ENCODE measurements at places on chromosomes 3 and 15.
A peak's percentile ranks its signal among the peaks of the same experiment; 100 is the strongest.

GRCh38 chr3:176839466-176839865 lies 357.8 kb downstream of the TBL1XR1 start:
- no peak for DNase-seq

- DNase-seq, result no peak
Measured at GRCh38 chr3:123284399-123285010, 82.8 kb downstream of the SEC22A start.

DNA sequence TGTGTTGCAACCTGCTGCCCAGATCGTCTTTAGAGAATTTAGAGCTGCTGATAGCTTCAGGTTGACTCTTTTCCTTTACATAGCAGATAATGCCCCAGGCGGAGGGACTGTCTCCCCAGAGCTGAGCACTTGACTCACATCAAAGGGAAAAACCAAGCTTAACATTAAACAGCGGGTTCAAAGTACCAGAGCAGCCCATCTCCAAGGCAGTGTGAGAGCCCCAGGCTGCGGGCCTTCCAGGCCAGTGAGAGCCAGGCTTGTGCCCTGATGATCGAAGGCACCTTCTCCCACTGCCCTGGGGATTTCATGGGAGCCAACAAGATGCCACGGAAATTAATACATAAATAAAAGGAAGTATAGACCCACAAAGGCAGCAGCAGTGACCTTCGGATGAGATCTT lies 275.6 kb downstream of the XXYLT1 start:
- DNase-seq, result no peak

DNA sequence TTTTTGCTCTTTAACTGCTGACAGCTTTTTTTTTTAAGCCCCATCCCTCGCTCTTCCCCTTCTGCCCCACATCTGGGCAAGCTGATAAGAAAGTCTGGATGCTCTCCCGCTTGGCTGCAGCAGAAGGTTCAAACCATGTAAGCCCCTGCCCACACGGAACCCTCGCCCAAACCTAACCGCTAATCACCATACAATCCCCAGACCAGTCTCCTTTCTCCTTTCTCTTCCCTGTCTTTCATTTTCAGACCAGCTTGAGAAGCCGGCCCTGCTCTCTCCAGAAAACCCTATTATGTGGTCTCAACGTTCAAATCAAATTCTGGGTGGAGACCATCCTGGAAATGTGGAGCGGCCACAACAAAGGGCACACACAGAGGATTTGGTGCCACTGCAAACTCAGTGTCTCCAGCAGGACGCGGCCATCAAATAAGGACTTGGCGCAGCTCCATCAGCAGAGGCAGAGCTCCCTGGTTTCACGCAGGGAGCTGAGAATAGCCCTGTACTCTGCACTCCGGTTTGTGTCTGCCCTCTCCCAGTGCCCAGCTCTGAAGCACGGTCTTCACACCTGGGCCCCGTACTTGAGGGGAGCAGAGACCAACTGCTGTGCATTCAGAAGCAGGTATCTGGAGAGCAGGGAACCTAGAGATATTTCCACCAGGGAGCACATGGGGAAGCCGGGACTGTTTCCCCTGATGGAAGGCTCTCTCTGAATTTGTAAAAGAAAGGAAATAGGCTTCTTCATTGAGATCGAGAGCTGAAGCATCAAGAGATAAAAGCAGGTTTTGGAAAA lies 92.6 kb downstream of the XXYLT1 start:
- DNase-seq, result no peak

GRCh38 chr3:155442072-155442471 lies 148.6 kb upstream of the STRIT1 start:
- no peak for DNase-seq

- DNase-seq, result no peak
Measured at GRCh38 chr15:67506775-67507747, 13.9 kb upstream of the C15orf61 start.

GRCh38 chr3:174266476-174266875 lies 592.7 kb upstream of the NAALADL2 start:
- no peak for DNase-seq

DNA sequence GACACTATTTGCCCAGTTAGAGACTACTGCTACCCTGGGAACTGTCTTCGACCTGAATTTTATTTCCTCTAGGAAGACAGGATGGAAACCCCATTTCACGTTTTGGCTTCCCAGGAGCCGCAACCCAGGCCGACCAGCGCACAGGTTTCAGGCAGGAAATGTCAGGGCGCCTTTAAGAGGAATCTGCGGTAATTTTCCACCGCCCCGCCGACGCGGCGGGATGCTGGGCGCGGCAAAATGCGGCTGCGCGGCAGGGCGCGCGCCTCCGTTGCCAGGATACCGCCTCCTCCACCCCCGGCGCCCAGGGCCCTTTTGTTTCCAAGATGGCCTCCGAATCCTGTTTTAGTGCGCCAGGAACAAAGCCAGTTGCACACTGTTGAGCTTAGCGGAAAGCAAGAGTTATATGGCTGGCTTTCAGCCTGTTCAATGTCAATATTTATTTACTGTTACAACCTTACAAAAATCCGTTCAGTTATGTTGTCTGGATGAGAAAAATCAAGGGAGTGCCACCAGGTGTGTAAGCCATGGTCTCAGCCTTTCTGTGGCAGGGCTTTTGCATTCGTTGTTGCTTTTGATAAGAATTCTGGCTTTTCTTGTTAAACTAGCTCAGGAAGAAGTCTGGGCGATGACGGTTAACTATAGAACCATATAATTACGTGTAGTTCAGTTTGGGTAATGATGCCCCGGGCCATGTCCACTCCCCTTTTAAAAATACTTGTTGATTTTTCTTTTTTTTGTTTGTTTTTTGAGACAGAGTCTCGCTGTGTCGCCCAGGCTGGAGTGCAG lies 79.7 kb upstream of the CHD2 start:
- peak; percentile 96 for DNase-seq

GRCh38 chr3:129116482-129116946 lies 5.1 kb downstream of the RAB43 start:
- no peak for DNase-seq

DNA sequence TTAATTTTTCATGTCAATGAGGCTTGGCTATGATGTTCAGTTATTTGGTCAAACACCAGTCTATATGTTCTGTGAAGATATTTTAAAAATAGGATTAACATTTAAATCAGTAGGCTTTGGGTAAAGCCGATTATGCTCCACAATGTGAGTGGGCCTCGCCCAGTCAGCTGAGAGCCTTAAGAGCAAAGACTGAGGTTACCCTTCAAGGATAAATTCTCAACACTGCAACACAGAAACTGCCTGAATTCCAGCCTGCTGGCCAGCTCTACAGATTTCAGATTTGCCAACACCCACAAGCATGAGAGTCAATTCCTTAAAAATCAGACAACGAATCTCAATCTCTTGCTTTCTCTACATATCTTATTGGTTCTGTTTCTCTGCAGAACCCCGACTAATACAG lies 188.3 kb downstream of the PLCH1 start:
- DNase-seq, result no peak

DNA sequence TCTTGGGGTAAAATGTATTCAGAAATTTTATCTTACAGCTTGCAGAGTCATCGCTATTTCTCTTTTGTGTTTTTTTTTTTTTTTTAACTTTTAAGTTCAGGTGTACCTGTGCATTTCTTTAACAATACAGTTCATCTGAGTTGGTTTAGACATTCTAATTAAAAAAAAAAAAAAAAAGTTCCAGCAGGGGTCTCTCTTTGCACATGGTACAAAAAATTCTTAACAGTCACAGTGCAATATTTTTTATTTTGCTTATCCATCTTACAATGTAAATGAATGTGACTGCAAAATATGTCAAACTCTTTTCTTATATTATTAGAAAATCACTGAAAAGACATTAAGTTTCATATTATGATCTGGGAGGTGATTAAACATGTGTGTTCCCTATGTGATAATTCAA lies 47.5 kb upstream of the SLC9A9 start:
- no peak for DNase-seq

DNA sequence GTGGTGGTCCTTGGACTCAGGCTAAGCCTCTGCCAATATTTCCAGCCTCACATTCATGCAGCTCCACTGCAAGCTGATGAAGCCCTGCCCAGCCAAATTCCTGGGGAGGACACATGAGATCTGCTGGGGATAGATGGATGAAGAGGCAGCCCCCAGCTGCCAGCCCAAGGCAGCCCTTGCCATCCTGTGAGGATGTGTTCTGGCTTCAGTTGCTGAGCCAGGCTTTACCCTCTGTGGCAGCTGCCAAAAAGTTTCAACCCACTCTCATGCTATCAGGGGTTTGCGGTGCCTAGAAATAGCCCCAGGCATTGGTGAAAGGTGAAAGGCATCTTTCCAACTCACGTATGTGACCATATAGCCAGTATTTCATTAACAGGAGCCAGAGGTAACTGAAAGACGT lies 37.6 kb downstream of the C2CD4A start:
- DNase-seq, result no peak

DNA sequence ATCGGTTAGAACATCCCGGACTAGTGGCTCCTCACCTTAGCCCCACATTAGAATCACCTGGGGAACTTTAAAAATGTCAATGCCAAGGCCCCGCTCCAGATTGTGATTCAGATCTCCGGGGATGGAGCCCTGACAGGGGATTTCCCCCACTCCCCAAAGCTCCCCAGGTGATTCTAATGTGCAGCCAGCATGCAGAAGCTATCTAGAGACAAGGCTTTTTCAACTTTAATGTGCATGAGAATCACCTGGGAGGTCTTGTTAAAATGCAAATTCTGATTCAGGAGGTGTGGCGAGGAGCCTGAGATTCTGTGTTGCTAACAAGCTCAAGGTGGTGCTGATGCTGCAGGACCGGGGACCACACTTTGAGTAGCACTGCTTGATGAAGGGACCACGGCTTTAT lies 156.7 kb downstream of the RAB11A start:
- DNase-seq, result no peak

DNA sequence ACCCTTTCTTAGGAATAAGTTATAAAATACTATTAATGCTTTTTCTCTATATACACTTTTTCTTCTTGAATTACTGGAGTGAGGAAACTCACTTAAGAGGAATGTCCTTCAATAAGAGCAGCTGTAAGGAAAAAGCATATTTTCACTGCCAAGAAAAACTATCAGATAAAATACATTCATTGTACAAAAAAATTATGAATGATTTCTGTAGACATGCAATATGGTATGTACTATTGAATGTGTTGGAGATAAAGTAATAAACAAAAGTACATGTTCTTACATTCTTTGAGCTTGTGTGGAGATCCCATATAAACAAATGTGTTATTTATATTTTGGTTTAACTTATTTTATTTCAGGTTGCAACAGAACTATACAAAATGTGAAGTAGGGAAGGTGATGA lies 241.0 kb upstream of the ZNF717 start:
- DNase-seq, result no peak

GRCh38 chr15:51341366-51342226 lies at the start of gene GLDN:
GLDN (plus strand) TSS chr15:51341655; CDS start chr15:51341685, 30 bp downstream.
- peak; percentile 42 for DNase-seq

DNA sequence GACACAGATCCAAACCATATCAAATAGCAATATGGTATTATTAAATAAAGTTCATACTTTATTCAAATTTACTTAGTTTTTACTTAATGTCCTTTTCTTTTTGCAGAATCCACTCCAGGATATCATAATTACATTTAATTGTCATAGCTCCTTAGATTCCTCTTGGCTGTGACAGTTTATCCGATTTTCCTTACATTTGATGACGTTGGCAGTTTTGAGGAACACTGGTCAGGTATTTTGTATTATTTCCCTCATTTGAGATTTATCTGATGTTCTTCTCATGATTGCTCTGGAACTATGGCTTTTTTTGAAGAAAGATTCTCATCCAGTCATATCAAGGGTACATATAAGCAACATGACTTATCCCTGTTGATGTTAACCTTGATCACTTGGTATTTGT lies 198.3 kb upstream of the STAC start:
- no peak for DNase-seq

DNA sequence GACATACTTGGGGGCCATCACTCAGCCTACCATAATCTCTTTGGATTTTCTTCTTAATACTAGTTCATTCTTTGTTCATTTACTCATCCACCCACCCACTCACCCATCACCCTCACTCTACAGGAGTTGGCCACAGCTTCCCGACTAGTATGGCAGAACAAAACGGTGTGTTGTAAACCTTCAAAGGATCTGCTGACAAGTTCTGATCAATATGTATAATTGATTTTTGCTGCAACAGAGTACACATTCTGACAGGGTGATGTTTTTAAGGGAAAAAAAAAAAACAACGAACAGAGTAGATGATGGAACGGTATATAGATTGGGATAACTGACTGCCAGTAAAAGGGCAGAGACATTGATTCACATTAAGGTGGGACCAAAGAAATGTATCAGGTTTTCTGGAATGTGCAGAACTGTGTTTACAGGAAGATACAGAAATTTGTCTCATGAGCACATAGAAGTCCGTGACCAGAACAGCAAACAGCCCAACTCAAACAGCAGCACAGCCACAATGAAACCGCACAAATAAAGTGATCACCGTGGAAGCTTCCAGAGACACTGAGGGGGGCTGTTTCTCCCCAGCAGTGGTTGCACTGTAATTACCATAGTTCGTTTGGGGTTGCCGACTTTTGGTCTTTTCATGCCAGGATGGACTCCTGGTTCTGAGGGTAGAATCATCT lies 931.9 kb downstream of the FHIT start:
- DNase-seq, result no peak

- DNase-seq, result no peak
Measured at GRCh38 chr3:185519021-185519420, 20.2 kb upstream of the TMEM41A start.

DNA sequence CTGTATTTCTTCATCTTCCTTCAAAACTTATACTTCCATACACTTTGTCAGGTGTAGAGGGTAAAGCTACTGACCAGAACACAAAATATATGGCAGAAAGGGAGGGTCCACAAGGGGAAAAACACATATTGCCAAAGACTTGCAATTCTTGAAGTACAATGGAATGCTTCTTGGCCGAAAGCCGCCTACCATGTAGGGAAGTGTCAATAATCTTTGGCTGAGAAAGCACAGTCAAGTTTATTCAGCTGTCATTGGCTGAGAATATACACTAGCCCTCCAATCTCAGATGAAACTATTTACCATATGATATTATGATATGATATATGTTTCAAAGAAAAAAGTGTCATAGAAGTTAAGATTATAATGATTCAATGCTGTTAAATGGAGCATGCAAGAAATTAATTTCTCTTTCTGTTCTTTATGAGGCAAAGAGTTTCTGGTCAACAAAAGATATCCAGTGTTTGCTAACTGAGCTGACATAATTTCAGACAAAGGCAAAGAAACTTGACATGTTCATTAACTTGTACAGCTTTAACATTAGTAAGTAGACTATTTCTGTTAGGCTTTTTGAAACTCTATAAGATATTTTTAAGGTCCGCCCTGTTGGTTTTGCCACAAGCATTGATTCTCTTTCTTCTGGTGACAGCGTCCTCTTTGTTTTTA lies 89.0 kb upstream of the LPP start:
- no peak for DNase-seq

- no peak for DNase-seq
Measured at GRCh38 chr3:32226875-32227500, 11.5 kb upstream of the CMTM8 start.
